ENCODE measurements at places on chromosomes 2 and 18.

DNA sequence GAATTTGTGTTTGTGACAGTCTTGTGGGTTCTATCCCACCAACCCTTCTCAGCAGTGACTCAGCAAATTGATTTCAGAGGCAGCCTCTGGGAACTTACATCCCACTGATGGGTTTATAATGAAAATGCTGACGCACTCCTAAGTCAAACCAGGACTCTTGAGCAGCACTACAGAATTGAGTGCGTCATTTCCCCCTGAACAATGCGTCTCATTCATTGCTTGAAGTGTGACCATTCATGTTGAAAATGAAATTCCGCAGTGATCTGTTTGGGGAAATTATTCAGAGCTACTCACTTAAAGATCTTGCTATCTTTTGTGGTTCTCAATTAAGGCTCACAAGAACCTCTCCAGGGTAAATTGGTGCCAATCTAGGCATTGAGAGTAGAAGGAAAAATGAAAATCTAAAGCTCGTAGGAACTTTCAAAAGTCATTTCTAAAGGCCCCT, 417.7 kb upstream of the SLC14A2 start:
- DNase-seq, result no peak

- DNase-seq, result no peak
Measured at GRCh38 chr2:166673986-166674385, 179.9 kb upstream of the SCN7A start.

- no peak for DNase-seq
Measured at GRCh38 chr2:180577567-180577966, 402.8 kb upstream of the UBE2E3 start.

GRCh38 chr2:141201016-141201565, 929.7 kb downstream of the LRP1B start:
- no peak for DNase-seq

DNA sequence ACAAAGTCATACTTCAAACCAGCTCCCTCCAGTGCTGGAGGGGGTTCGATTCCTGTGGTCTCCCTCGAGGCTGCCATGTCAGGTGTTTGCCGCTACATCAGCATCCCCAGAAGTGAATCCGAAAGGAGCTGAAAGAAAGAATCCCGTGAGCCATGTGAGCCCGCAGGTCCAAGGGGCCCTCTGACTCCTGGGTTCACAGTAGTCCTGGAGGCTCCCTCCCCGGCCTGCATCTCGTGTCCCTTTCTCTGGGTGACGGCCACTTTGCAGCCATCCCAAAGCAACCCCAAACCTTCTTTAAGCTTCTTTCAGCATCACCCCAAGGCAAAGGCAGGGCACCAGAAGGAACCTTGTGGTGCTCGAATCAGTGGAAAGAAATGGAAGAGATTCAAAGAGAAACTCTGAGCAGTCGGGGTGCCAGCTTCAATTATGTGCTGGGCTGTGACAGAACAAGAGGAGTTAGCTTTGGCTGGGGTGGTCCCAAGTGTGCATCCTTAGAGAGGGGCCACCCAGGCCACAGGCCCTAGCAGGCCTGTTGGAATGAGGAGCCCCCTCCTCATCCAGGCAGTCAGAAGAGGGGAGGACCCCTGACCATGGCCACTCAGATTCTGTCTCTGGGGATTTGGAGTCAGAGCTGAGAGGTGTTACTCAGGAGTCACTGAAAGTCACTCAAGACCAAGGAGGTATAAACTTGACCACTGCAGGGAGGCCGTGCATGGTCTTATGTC, 59.7 kb downstream of the CIB4 start:
- no peak for DNase-seq

- DNase-seq, result peak; percentile 63
Measured at GRCh38 chr2:226798422-226799210, 1.0 kb downstream of the IRS1 start.

DNA sequence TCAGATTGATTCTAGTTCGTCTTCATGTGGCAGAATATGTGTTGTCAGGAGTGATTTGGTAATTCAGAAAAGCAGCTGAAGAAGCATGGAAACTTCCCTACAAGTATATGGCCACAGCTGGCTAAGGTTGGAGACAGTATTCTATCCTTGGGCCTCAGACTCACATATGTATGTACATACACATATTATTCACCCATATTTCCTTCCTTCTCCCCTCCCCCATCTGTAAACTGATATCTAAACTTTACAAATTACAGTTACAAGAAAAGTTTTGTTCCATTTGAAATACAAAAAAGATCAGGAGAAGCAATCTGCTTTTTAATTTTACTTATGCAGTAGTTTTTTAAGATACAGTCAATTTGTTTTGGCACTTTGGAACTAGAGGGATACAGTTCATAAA, 3.1 kb downstream of the SP3 start:
- no peak for DNase-seq

GRCh38 chr18:11666176-11666575, 22.9 kb upstream of the GNAL start:
- DNase-seq, result no peak
